ENCODE measurements at places on chromosomes 12 and 14.

DNA sequence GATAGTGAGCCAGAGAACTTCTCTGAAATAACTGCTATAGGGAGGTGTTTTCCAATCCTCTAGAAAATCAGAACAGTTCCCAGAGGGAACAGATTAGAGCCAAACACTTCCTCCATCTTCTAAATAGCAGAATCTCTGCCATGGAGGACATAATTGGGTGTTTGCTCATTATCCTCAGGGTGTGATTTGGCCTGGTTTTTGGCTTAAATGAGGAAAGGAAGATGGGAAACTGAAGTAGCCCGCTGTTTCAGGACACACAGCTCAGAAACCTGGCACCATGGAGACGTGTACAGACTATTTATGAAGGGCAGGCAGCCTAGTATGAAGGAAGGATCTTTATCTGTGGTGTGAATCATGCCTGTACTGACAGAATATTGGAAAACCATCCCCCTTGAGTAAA is 231.7 kb upstream of the PRKD1 start:
- no peak for DNase-seq

GRCh38 chr12:53079226-53080117 is at the start of gene SPRYD3:
Gene SPRYD3 (minus strand): TSS chr12:53079390. CDS start chr12:53079333, 57 bp downstream.
- DNase-seq: peak; percentile 94

GRCh38 chr12:125161712-125162022 is 96.4 kb downstream of the AACS start:
- DNase-seq: no peak

DNA sequence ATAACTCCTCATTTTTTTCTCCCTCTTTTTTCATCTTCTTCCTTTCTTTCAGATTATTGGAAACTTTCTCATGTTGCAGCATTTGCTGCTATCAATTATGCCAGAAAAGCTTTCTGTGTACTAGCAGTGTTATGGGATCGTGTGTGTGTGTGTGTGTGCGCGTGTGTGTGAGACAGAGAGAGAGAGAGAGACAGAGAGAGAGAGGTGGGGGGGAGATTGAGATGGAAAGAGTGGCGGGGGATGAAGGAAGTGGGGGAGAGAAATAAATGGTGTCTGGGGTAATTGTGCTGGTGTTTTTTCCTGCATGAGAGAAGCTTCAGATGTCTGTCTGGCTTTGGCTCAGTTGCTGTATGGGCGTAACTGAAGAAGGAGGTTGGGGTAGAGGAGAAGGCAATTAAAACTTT is 268.9 kb downstream of the RAD51B start:
- DNase-seq: no peak

GRCh38 chr14:84922370-84922769 is 607.6 kb upstream of the FLRT2 start:
- no peak for DNase-seq

- DNase-seq: no peak
These were observed 471 bp downstream of the MTRFR start for GRCh38 chr12:123233505-123234308.

GRCh38 chr14:91063119-91063518 is 2.7 kb upstream of the RPS6KA5 start:
- DNase-seq: no peak

DNA sequence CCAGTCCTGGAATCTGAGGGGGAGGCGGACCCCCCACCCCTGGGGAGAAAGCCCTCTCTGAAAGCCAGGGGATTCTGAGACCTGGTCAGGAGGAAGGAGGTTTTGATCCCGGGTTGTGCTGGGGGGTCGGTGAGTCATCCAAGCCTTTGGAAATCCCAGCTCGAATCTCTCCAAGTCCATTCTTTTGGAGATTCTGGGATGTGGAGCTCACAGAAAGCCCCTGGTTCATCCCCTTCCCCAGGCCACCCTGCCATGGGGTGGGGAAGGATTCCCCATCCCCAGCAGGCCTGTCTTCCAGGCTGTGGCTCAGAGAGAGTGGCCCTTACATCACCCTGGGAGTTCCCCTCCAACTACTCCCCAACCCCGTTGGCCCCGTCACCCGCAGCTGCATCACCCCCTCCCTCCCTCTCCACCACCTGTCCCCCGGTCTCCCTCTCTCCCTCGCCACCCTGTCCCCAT is 14.3 kb downstream of the EXOC3L4 start:
- DNase-seq: no peak
